ENCODE measurements at places on chromosomes 1 and 21. TPM values are rescaled to one million over a fixed set of nuclear protein-coding genes. Genes with fewer than 3 reads are reported as not detected.

DNA sequence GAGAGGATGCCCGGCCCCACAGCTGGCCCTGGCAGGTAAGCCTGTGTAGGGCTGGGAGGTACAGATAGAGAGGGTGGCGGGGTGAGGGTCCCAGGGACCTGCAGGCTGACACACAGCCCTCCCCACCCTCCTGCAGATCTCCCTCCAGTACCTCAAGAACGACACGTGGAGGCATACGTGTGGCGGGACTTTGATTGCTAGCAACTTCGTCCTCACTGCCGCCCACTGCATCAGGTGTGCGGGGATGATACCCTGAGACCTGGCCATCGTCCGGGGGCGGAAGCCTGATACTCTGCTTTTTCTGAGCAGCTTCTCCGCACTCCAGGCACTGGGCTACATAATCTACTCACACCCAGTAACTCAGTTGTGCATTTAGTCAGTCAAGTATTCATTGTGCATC is 2.1 kb downstream of the CTRC start:
- no peaks in the 10 kb centered on the region for H3K27me3 ChIP-seq
- H3K27ac ChIP-seq: no peak overlapping the region
- no peak overlapping the region for H3K4me3 ChIP-seq
- no peaks in the 10 kb centered on the region for H3K4me1 ChIP-seq
- no peak for DNase-seq

DNA sequence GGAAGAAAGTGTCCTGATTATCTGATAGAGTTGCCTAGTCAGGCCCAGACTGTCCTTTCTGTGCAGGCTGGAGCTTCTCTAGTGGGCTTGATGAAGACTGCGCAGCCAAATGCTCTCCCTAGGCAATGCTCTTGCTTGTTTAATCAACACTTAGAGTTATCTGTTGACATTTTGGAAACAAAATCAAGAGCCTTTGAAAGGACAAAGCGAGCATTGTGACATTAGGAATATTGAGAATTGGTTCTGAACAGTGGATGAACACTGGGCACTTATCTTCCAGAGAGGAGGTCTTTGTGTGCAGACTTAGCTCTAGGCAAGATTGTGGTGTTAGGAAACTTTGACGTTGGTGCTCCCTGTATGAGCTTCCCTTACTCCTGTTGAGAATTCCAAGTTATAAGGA is 94.5 kb downstream of the DNTTIP2 start:
- no peaks in the 10 kb centered on the region for H3K27me3 ChIP-seq
- H3K36me3 ChIP-seq: no peaks in the 10 kb centered on the region
- no peak for DNase-seq
- H3K27ac ChIP-seq: no peak overlapping the region
- H3K4me3 ChIP-seq: no peak overlapping the region

DNA sequence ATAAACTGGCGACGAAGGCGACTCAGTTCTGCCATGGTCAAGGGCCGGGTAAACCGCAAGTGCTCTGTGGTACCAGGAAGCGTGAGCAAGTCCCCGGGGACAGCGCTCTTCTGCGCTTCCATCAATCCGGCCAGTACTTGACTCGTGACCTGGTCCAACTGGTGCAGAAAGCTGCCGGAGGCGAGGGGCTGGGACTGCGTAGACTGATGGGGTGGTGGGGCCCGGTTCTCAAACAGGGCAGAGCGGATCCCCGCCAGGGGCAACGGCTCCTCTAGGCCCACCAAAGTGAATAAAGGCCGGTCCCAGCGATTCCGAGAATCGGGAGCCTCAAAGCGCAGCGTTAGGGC is 852 bp downstream of the KTI12 start:
- H3K27me3 ChIP-seq: no peaks in the 10 kb centered on the region
- peak overlapping the region; percentile 84 for H3K4me3 ChIP-seq
- H3K27ac ChIP-seq: peak overlapping the region; percentile 91
- no peaks in the 10 kb centered on the region for H3K36me3 ChIP-seq
- DNase-seq: no peak

- H3K4me1 ChIP-seq: no peaks in the 10 kb centered on the region
- H3K27ac ChIP-seq: no peak overlapping the region
- H3K27me3 ChIP-seq: no peaks in the 10 kb centered on the region
- no peak for DNase-seq
- H3K4me3 ChIP-seq: no peak overlapping the region
These were observed 114.7 kb upstream of the SERBP1 start for GRCh38 chr1:67544921-67545320.

The C1orf115 gene
- 9.7 TPM for total RNA-seq

All from thoracic aorta (tissue), 2 donors.